Activated naive CD4-positive, alpha-beta T cell treated with anti-CD3 and anti-CD28 coated beads, Interleukin-2, amount 10 ng/mL, durations not matched to agents 7 days and 5 days (primary cell): ENCODE measurements at places on chromosomes 5 and 9.

GRCh38 chr5:57302164-57302563, 128.3 kb downstream of the GPBP1 start:
- no peak for DNase-seq

DNA sequence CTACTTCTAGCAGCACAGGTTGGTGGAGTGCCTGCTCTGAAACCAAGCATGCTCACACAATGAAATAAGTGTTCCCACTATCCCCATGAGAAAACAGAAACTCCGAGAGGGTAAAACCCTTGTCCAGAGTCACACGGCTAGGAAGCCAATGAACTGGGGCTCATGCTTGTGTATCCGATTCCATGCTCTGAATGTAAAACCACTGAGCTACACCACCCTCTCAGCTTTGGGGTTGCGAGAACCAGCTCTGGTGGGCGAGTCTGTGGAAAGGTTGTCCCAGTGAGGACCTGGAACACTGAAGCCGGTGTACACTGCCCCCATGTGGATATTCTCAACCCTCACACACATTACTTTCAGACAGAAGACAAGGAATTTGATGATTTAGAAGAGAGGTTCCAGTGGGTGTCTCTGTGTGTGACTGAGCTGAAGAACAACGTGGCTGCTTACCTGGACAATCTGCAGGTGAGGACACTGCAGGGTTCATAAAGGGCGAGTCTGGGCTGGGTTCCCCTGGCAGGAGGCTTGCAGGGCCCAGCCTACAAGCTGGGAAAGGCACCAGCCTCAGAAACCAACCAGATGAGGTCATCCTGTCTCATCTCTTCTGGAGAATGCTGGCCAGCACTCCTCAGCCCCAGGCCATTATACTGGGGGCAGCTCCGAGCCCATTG, 37.4 kb downstream of the ARHGEF37 start:
- DNase-seq, result peak; percentile 48

DNA sequence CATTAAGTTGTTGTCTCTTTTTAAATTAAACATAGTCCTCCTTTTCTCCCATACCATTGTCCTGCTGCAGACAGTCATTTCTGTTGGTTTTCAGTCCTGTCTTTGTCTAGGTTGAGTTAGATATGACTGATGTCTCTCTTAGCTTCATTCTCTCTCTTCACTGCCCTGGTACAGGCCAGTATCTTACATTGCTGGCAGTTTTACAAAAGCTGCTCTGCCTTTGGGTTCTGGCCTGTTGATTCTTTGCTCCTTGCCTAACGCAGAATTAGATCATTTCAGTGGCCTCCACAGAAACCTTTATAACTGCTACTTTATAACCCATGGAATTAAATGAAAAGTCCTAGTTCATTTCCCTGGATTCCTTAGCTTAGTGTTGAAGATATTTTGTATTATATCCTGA, 33.7 kb downstream of the GPR21 start:
- no peak for DNase-seq

DNA sequence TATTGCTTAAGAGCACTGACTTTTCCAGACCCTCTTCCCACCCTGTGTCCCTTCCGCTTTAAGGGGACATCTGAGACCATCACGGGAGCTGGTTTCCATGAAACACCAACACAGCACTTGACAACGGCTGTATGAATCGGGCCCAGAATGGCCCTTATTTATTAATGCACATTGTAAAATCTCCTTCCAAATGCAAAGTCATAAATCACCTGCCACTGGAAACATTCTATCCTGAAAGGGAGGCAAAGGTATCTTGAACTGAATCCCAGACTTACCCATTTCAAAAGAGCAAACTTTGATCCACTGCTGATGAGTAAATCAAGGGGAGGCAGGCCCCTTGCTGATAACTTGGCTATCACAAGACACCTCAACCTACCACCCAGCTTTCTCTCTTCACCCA, 37.4 kb downstream of the SHB start:
- no peak for DNase-seq

DNA sequence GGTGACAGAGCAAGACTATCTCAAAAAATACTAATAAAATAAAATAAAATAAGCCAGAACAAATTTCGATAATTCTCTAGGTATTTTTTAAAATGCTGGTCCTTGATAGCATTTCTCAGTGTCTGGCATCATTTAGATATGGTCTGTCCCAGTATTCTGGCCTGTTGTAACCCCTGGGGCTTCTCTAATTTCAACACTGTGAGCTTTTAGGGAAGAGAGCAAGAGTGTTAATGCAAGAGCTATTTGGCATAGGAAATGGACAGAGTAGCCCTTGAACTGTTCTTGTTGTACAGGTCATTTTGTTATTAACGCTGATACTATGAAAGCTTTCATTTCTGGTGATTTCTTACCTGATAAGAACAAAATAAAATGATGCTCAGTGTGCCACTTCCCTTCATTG, 112.2 kb upstream of the ZNF608 start:
- no peak for DNase-seq
